Aorta (tissue), 5 donors: ENCODE measurements at places on chromosomes 6 and 20. TPM values are rescaled to one million over a fixed set of nuclear protein-coding genes. Genes with fewer than 3 reads are reported as not detected.

SCUBE3 gene
- total RNA-seq = 63.6 TPM

- no peak for DNase-seq
Observed at GRCh38 chr6:41375598-41376151, 40.3 kb downstream of the NCR2 start.

DNA sequence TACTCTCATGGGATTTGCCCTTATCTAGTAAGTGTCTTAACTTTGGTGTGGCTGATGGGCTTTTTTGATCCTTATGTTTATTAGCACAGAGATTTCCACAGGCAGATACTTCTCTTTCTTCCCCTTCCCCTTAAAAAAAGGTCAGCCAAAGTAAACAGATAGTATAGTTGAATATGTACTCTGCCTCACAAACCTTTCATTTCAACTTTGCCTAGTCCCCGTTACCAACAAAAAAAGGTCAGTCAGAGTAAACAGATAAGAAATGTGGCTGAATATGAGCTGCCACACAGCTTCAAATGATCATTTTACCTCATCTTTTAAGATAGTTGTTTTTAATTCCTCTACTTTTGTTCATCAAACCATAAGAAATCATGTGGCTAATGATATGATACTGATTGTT, 34.1 kb upstream of the SLC35D3 start:
- no peak for DNase-seq

DNA sequence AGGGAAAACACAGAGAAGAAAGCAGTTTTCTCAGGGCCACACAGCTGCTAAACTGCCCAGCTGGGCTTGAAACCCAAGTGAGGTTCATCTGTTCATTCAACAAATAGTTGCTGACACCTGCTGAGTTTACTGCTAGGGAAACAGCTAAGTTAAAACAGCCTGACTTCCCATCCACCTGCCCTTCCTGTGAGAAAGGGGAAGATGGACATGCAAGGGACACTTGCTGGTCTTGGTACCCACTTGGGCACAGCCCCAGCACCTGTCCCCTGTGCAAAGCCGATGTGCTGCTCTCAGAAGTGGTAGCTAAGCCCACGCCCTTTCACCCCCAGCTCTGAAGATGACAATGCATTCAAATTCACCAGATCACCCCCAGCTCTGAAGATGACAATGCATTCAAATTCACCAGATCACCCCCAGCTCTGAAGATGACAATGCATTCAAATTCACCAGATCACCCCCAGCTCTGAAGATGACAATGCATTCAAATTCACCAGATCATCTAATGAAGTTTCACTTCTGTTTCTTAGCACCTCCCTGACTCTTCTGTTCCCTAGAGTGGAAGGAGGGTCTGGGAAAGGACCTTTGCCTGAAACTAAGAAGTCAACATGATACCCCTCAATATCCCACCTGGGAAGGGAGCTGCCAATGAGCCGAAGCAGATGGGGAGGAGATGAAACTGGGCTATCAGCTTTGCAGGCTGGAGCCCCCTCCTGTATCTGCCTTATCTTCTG, 46.0 kb upstream of the TOP1 start:
- DNase-seq = no peak
